ENCODE measurements at places on chromosomes 16 and 17. TPM values are rescaled to one million over a fixed set of nuclear protein-coding genes. Genes with fewer than 3 reads are reported as not detected.

GRCh38 chr16:10616756-10617640 is 36.6 kb upstream of the EMP2 start:
- peak; percentile 90 for DNase-seq

GRCh38 chr17:56244268-56244890 is 91.1 kb downstream of the ANKFN1 start:
- DNase-seq, result no peak

The CAVIN1 gene
- total RNA-seq, result 554 TPM

The KRT28 gene
- not detected for total RNA-seq

The EMP2 gene
- total RNA-seq, result 66.0 TPM

- DNase-seq, result no peak
These were observed 10.4 kb upstream of the CHMP6 start for GRCh38 chr17:80981062-80981902.

The ARL5C gene
- total RNA-seq, result not detected

The GAN gene
- total RNA-seq, result 10.8 TPM

DNA sequence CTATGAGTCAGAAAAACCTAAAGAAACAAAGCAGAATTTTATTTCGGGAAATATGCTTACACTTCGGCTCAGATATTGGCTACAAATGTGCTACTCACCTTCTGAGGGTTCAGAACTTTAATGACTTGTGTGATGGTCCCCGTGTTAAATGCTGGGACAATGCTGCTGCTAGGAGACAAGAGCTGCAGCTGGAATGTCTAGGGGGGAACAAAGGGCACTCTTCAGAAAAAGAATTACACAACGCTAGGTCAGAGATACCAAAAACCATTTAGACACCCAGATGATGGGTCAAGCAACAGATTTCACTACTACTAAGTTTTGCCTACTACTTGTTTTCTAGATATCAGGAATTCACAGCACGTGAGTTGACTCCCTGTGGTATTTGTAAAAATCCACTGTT is 10.0 kb upstream of the PHLPP2 start:
- no peak for DNase-seq

The IRX5 gene
- 10.9 TPM for total RNA-seq

- no peak for DNase-seq
These were observed 72.2 kb upstream of the METTL9 start for GRCh38 chr16:21526923-21527807.

- no peak for DNase-seq
These were observed 27.7 kb upstream of the GOSR1 start for GRCh38 chr17:30449480-30449879.

DNA sequence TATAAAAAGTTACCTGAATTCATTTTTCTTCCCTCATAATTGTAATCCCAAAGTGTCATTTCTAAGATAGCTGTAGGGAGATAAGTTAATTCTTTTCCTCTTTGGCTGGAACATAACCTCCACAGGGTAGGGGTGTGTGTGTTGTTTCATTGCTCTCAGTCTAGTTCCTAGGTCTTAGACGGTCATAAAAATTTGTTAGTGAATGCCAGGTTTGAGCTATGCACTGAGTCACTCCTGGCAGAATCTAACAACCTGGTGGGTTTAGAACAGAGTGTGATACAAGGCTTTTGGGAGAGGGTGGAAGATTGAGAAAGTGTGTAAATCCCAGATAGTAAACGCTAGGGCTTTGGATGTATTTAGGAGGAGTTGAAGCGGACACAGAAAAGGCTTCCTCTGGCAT is 894 bp upstream of the PHKG2 start:
- DNase-seq, result no peak

The CLEC18A gene
- 1.3 TPM for total RNA-seq

DNA sequence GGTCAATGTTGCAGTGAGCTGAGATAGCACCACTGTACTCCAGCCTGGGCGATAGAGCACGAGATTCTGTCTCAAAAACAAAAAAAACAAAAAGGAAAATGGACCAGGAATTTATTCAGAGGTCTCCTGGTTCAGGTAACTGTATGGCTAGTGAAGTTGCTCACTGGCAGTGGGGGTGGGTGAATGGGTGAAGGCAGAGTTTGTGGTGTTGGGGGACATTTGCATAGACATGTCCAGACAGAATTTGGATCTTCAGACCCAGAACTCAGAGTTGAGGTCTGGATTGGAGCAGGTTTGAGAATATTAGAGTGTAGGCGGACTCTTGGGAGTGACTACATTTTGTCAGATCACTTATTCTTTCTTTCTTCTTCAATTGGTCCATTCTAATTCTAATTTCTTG is 55.0 kb downstream of the SMPD3 start:
- DNase-seq, result no peak

DNA sequence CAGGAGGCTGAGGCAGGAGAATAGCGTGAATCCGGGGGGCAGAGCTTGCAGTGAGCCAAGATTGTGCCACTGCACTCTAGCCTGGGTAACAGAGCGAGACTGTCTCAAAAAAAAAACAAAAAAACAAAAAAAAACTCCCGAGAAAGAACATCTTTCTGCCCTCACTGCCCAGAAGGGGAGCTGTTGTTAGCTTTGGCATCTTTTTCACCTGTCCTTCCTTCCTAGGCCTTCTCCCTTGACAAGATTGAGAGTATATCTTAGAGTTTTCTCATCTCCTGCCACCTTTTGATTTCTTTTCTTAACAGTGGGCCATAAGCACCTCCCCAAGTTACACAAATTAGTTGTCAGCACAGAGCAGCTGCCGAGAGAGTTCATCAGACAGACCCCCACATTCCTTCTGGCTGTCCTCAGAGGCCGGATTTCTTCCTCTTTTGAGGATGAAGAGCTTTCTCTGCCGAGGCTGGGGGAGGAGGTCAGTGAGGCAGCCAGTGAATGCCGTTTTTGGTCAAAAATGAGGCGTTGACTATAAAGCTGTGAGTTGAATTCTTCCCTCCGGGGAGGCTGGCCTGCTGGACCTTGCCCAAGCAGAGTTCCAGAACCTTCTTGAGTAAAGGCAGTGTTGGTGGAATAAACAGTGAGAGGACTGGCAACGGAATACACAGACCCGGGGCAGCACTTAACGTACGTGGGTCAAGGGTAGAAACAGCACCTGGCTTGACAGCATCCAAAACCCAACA is 127.0 kb downstream of the ABCC6 start:
- DNase-seq, result no peak

DNA sequence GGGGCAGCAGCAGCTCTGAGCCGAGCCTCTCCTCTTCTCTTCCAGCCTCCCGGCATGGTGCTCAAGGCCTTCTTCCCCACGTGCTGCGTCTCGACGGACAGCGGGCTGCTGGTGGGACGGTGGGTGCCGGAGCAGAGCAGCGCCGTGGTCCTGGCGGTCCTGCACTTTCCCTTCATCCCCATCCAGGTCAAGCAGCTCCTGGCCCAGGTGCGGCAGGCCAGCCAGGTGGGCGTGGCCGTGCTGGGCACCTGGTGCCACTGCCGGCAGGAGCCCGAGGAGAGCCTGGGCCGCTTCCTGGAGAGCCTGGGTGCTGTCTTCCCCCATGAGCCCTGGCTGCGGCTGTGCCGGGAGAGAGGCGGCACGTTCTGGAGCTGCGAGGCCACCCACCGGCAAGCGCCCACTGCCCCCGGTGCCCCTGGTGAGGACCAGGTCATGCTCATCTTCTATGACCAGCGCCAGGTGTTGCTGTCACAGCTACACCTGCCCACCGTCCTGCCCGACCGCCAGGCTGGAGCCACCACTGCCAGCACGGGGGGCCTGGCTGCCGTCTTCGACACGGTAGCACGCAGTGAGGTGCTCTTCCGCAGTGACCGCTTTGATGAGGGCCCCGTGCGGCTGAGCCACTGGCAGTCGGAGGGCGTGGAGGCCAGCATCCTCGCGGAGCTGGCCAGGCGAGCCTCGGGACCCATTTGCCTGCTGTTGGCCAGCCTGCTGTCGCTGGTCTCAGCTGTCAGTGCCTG is 4.4 kb downstream of the PIGQ start:
- no peak for DNase-seq

DNA sequence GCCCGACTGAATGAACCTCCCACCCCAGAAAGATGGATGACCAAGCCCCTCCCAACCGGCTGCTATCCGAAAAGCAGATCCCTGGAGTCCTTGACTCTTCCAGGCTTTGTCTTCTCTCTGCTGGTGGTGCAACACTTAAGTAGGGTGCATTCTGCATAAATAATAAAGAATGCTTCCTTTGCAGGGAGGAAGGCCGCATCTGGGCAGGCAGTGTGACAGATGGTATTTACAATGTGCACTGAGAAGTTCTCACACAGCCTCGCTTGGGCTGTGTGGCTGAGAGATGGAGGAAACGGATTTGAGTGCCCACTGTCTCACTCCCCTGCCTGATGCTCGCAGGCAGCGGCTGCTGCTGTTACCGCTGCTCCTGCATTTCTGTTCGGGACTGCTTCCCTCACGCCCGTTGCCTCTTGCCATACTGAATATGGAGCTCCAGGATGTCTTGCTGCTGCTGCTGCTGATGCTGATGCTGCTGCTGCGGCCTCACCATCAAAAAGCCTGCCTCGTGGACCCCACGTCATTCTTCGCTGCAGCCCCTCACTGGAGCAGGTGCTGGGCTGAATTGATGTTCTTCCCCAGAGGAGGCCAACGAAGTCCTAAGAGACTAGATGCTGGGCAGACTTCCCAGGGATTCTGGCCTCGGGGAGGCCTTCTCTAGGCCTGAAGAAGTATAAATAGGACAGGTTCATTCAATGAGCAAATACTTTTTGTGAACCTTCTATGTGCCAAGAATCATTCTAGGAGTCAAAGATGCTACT is 7.1 kb upstream of the RHBDL3 start:
- no peak for DNase-seq

- DNase-seq, result no peak
These were observed 10.6 kb downstream of the KSR1 start for GRCh38 chr17:27466743-27467375.

DNA sequence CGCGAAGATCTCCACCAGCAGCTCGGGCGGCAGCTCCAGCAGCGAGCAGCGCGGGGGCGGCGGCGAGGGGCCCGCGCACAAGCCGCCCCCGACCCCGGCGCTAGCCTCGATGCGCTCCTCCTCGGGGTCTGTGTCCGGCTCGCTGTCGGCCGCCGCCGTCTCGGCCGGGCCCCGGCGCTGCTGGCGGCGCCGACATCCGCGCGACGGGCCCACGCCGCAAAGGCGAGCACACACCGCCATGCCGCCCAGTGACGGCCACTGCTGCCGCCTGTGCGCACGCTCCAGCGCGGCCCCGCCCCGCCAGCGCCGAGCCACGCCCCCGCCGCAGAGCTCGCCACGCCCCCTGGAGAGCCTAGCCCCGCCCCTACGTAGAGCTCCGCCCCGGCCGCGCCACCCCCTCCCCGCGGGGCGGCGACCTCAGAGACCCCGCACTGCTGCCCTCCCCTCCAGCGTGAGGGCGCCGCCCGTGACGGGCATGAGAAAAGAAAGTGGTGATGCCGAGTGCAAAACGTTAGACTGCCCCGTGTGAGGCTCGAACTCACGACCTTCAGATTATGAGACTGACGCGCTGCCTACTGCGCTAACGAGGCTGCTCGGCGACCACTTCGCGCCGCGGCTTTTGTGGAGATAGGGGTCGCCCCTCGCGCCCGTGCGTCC is at the start of gene FBXO31:
FBXO31 (minus strand) TSS at position 272 of the 657 bp plus-strand sequence; CDS start at position 240, 32 bp downstream.
- DNase-seq, result peak; percentile 74

- peak; percentile 14 for DNase-seq
These were observed 5.5 kb downstream of the C1QTNF1 start for GRCh38 chr17:79029327-79030009.

DNA sequence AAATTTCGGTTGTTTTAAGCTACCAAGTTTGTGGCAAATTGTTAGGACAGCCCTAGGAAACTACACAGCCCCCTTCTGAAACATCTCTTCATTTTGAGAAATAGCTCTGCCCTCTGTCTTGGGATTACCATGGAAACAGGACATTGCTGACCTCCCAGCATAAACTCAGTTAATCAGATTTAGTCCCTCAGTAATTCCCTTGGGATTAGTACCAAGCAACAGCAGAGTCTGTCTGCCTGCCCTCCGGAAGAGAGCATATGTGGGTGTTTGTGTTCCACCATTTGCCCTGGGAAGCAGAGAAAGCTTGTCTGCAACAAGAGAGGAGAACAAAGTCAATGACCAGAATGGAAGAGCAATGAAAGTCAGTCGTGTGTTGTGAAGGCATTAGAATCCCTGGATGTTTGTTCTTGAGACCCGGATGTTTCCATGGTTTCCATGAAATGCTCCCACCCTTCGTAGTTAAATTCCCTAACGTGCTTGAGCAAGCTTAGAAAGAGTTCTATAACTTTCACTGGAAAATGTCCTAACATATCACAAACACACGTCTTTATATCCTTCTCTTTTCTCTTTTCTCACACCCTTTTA is 26.2 kb downstream of the NUDT7 start:
- DNase-seq, result no peak

DNA sequence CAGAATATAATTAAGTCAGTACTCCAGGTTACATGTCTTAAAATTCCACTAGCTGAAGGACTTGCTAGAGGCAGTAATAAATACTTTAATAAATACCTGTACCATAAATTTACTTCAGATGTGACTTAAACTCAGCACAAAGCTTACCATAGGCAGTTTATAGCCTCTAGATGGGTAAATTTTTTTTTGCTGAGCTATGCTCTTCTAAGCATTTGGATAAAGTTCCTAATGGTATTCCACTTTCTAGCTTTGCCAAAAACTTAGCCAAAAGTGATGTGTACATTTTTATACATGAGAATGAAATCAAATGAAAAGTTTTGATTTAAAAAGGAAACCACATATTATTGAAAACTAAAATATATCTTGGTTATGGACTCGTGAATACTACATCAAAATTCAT is 63.7 kb upstream of the DHX40 start:
- DNase-seq, result no peak

The BCO1 gene
- 0.29 TPM for total RNA-seq

All from breast epithelium (tissue), 4 donors.